Nasal cavity respiratory epithelium epithelial cell of viscerocranial mucosa (primary cell): ENCODE measurements at places on chromosomes 16 and 17. TPM values are rescaled to one million over a fixed set of nuclear protein-coding genes. Genes with fewer than 3 reads are reported as not detected.

The GPRC5C gene
- 7.2 and 80.2 TPM in 2 replicates for total RNA-seq

The MILR1 gene
- 0.14 and 0.68 TPM in 2 replicates for total RNA-seq

The MYH13 gene
- total RNA-seq = not detected in 2 replicates

The STH gene
- not detected in 2 replicates for total RNA-seq

The TSPOAP1 gene
- under 0.01 and 0.93 TPM in 2 replicates for total RNA-seq

The ZNF423 gene
- under 0.01 and 0.14 TPM in 2 replicates for total RNA-seq

The THAP11 gene
- total RNA-seq = 29.0 and 34.7 TPM in 2 replicates

The UMOD gene
- total RNA-seq = not detected in 2 replicates

The KCNH6 gene
- not detected in 2 replicates for total RNA-seq
